ENCODE measurements at places on chromosomes 2 and 18.

DNA sequence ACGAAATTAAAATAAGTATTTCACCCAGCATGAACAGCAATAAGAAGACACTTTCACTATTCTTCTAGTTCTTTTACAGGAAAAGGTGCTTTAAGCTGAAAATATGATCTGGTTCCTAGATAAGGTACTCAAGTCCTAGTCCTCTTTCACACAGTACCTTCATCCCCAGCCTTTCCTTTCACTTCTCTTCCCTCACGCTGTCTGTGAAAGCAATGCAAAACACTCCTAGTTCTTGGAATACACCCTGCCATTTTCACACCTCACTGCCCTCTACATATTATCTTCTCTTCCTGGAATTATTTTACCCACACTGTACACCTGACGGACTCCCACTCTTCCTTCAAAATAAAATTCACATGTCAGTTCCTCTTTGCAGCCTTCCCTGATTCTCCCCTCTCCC is 82.9 kb downstream of the DNAH7 start:
- DNase-seq: no peak

- no peak for DNase-seq
Measured at GRCh38 chr2:156005531-156005930, 327.0 kb downstream of the NR4A2 start.

DNA sequence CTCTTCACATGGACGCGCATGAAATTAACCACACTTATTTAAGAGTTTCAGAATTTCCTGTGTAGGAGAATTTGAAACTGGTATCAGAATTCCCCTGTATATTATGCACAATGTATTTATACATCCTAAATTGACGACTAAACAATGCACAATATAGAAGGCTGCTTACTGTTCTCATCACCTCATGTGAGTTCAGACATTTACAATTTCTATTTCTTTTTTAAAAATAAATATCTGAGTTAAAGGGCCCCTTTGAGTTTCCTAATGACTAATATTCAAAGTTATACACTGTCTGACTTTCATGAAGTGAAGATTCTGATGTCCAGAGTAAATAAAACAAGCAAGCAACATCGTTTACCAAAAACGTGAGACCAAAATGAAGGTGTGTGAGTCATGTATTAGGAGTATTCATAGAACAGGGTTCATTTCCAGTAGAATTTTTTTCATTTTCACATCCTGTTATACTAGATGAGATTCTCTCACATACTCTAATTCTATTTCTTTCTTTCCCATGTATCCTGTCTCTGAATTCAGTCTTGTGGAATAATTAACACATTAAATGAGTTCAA is 406.2 kb downstream of the NUP35 start:
- no peak for DNase-seq

GRCh38 chr2:20676353-20677215 is 9.6 kb downstream of the GDF7 start:
- DNase-seq: peak; percentile 84

GRCh38 chr2:108165729-108166128 is 74.0 kb upstream of the SULT1C3 start:
- DNase-seq: peak; percentile 45

DNA sequence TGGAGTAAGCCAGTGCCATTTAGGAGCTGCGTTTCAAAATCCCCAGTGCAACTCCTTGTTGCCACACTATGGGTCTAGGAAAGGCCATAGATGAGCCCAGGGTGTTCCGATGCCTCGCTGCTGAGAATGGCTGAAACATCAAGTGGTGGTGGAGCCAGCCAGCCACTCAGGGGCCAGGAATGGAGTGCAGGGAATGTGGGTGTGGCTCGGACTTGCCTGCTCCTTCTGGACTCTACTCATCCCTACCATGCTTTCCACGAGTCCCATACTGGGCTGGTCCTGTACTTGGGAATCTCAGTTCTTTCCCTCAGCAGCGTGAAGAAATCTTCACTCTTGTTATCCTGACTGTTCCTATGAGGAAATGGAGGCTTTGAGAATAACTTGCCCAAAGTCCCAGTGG is 143.5 kb downstream of the INSIG2 start:
- DNase-seq: no peak

GRCh38 chr2:157572725-157573124 is 55.9 kb downstream of the ACVR1C start:
- DNase-seq: peak; percentile 72
